Smooth muscle cell of the brain vasculature (primary cell): ENCODE measurements at places on chromosomes 7 and 10.
A peak's percentile ranks its signal among the peaks of the same experiment; 100 is the strongest.

- no peak for DNase-seq
Observed at GRCh38 chr10:1324903-1325302, 268.7 kb downstream of the WDR37 start.

GRCh38 chr10:89478085-89478738 is 57.2 kb downstream of the SLC16A12 start:
- no peak for DNase-seq

DNA sequence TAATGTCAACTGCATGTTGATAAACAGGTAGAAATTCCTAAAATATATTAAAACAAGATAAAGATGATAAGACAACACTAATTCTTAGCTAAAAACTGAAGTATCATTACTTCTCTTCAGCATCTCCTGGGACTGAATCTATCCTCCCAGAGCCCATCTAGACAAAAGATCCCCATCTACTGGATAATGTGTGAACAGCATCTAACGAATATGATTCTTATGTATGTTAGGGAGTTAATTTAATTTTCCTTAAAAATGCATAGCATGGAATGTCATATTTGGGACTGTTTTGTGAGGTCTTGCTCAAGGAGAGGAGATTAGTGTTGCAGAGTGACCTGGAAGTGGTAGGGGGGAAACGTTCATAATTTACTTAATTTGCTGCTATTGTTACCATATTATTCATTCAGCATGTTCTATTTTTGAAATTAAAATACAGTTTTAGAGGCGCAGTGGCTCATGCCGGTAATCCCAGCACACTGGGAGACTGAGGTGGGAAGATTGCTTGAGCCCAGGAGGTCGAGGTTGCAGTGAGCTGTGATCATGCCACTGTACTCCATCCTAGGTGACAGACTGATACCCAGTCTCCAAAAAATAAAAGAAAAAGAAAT is 305.1 kb upstream of the CSTF2T start:
- peak; percentile 17 for DNase-seq

GRCh38 chr10:86410542-86411124 is 44.0 kb upstream of the GRID1 start:
- DNase-seq: no peak

DNA sequence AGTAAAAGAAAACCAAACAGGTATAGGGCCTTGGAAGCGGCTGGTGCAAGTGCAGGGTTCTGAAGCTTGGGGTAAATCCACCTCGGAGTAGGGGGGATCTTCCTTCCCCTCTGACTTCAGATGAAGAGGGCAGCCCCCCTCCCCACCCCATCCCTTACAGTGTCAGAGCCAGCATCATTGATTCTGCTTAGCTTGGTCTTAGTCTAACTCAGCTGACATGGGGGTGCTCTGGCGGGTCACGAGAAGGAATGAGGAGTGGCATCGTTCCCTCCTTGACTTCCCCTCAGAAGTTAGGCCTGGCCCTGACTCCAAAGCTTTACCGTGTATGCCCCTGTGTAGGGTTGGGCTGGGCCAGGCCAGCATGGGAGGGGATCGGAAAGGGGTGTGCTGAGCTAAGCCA is 44.2 kb upstream of the SAMD8 start:
- no peak for DNase-seq

DNA sequence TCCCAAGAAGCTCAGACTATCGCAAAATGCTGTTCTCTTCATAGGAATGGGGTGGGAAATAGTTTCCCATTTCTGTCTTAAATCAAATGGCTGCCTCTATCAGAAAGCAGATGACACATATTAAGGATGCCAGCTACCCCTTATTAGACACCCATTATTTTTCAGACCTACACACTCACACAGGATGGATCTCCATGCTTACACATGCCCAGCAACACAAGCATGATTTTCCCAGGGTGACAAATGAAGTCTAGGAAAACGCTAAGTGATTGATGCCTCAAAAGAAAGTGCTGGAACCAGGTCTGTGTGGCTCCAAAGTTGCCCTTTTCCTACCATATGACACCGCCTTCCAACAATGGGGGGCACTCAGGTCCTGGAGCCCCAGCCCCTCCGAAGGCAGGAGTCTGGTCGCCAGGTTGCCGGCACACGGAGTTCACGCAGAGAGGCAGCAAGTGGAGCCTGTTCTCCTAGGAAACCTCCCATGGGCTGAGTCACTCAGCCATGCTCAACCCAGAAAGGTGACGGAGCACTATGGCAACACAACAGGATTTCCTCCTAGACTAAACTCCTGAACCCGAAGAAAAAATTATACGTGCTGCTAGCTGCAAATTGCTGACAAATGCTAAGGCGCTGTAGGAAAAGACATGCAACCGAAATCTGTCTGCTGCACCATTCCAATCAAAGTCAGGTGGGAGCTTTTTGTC is 19.8 kb downstream of the VOPP1 start:
- DNase-seq: peak; percentile 75

GRCh38 chr7:65809259-65809981 is 63.5 kb upstream of the VKORC1L1 start:
- no peak for DNase-seq

- no peak for DNase-seq
Observed at GRCh38 chr7:34846976-34847375, 189.0 kb downstream of the NPSR1 start.

GRCh38 chr7:37510043-37510634 is 61.5 kb upstream of the ELMO1 start:
- no peak for DNase-seq

DNA sequence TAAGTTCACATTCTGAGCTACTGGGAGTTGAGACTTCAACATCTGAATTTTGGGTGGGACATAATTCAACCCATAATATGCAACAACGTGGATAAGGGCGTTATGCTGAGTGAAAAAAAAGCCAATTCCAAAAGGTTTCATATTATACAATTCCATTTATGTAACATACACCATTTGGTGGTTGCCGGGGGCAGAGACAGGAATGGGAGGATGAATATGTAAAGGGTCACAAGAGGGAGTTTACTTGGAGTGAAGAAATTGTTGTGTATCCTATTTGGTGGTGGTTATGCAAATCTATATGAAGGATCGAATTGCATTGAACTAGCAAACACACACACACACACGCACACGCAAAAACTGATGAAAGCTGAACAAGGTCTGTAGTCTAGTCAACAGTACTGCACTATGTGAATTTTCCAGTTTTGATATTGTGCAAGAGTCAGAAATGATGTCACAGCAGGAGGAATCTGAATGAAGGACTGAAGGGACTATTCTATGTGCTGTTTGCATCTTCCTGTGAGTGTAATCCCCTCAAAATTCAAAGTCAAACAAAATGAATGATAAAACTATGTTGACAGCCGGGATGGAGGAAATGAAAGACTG is 249.2 kb upstream of the HABP2 start:
- no peak for DNase-seq

GRCh38 chr7:144821067-144821466 is 14.8 kb downstream of the TPK1 start:
- no peak for DNase-seq

DNA sequence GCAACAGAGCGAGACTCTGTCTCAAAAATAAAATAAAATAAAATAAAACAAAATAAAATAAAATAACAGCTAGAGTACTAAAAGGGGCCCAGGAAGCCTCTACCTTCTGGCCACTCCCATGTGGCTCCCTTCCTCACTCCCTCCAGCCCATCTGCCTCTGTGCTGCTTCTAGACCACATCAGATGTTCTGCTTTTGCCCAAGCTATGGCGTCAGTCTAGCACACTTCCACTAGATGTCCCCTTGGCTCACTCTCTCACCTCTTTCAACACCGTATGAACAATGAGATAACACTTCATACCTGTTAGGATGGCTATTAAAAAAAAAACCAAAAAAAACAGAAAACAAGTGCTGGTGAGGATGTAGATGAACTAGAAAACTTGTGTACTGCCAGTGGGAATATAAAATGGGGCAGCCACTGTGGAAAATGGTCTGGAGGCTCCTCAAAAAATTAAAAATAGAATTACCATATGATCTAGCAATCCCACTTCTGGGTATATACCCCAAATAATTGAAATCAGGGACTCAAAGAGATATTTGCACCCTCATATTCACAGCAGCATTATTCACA is 132.3 kb downstream of the ARHGAP22 start:
- DNase-seq: no peak

GRCh38 chr7:68176974-68177373 is 1180.3 kb downstream of the TYW1 start:
- no peak for DNase-seq

DNA sequence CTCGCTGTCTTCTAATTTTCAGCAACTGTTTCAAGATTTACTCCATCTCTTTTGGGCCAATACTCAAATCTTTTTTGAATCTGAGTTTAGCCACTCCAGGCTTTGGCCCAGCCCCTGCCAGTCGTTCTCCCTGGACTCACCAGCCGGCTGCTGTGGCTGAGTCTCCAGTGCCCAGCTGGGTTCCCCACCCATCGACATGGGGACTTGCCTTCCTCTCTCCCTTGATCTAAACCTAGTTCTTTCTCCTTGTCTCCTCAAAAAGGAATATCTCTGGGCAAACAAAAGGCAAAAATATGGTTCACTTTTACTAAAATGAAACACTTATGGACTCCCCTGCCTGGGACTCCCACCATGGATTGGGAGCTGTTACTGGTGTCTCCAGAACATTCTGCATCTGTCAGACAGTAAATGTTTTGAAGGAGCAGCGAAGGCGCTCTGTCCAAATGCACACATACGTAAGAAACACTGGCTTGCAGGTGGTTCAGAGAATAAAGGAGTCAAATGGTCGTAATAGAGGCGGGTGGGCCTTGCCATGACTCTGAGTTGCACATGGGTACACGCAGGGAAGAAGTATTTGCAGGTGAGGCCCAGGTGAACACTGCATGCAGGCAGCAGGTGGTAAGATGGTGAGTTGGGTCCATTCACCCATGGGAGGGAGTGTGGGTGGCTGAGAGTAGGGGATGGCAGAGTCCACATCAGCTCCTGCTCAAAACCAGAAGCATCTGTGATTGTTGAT is 35.5 kb upstream of the HABP2 start:
- no peak for DNase-seq

- no peak for DNase-seq
Observed at GRCh38 chr7:41912426-41912825, 209.5 kb upstream of the INHBA start.

- no peak for DNase-seq
Observed at GRCh38 chr10:61487506-61487905, 34.3 kb upstream of the TMEM26 start.

- DNase-seq: no peak
Observed at GRCh38 chr10:77350134-77350533, 287.5 kb downstream of the KCNMA1 start.

GRCh38 chr7:53965716-53966115 is 576.5 kb upstream of the VSTM2A start:
- no peak for DNase-seq

- no peak for DNase-seq
Observed at GRCh38 chr10:86413046-86413728, 46.6 kb upstream of the GRID1 start.

DNA sequence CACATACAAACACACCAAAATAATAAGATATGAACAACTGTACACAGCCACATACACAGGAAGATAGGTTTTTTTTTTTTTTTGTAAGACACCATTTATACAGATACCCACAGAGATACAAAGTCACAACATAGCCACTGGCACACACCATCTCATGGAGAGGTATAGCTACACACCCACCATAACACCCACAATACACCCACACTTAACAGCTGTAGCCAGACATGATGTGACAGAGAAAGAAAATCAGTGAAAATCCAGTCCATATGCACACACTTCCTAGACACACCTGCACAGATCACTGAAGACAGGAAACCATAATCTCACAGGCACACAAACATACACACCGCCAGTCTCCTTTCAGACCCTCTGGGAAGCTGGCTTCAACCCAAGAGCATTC is 62.4 kb upstream of the PAX2 start:
- no peak for DNase-seq

GRCh38 chr10:31920538-31920937 is 8.1 kb downstream of the ARHGAP12 start:
- DNase-seq: no peak

DNA sequence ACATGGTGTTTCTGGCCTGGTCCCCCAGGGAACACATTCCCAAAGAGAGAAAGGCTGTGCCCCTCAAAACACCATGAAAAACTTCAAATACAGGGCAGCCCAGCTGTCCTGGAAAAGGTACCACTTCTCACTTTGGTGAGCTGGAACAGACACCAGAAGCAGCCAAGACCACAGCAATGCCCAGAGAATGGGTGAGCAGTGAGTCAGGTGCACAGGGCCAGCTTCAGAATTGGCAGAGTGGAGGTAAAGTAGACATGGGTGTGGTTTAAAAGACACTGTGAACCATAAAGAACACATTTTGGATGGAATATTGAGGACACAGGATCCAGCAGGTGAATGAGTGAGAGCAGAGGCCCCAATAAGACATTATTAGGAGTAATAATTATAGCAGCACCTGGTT is 51.3 kb downstream of the FAM13C start:
- no peak for DNase-seq

- DNase-seq: no peak
Observed at GRCh38 chr7:151351027-151351426, 9.4 kb downstream of the NUB1 start.

DNA sequence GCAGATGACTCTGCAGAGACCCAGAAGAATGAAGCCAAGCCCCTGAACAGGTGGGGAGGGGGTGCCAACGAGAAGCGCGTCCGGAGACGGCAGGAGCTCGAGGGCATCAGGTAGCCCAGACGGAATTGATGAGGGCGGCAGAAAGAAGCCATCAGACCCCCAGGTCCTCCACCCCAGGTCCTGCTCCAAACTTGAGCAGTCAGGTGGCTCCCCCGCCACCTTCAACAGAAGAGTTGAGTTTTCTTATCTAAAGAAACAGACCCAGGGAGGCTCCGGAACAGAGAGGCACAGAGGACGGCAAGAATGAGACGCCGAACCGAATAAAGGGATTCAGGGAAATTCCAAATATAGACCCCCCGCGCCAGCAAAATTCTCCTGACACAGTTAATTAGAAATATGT is 22.2 kb downstream of the RGS10 start:
- no peak for DNase-seq

DNA sequence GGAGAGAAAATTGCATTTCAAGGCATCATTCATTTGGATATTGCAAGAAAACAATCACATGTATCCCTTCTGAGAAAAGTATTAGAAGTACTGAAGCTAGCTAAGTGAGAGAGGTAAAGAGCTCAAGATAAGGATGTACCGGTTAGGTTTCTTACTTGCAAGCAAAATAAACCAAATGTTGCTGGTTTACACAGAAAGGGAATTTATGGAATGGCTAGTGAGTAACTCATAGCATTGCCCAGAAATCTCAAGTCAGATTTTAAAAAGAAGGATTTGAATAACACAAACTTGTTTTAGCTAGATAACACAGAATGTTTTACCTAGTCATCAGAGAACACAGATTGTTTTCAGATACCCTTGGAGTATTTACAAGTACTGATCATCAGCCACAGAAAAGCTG is 30.6 kb downstream of the KLHL7 start:
- no peak for DNase-seq
